ENCODE measurements at places on chromosomes 16 and 17.

GRCh38 chr17:3867106-3867505, 21.1 kb upstream of the NCBP3 start:
- DNase-seq = no peak

- DNase-seq = no peak
Observed at GRCh38 chr17:36856222-36856621, 81.1 kb upstream of the LHX1 start.

GRCh38 chr16:13118091-13118490, 216.7 kb downstream of the SHISA9 start:
- DNase-seq = no peak

DNA sequence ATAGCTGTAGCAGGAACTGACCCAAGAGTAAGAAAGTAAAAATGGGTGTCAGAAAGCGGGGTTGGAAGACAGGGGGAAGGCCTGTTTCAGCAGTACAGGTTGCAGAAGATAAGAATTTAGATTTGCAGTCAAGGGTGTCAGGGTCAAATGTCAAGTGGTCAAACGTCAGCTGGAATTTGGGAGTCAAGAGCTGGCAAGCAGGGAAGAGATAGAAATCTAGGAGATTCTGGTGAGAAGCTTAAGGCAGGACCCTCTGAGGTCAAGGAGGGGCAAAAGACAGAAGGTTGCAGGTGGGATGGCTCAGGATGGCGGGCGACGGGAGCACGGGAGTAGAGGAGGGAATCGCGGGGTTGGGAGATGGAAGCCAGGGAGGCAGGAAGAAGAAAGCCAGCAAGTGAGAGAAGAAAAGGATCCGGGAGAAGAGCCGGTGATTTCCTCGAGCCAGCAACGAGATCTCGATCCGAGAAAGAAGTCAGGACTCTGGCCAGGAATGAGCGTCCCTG, 335 bp downstream of the SLC25A35 start:
- DNase-seq = no peak

DNA sequence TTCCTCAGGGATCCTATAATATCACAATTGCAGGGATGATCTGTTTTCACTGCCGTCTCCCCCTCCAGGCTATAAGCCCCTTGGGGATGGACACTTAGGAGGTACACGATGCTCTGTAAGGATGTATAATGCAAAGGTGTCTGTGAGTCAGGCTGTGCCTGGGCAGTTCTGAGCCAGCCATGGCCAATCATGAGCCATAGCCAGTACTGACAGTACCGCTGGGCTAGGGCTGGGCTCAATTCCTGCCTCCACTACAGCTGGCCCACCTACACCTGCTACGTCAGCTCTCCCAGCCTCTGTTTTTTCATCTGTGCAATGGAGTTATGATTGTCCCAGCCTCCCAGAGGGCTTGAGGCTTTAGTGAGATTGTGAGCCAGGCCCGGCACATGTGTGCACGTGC, 2.8 kb upstream of the WNT9B start:
- DNase-seq = no peak

DNA sequence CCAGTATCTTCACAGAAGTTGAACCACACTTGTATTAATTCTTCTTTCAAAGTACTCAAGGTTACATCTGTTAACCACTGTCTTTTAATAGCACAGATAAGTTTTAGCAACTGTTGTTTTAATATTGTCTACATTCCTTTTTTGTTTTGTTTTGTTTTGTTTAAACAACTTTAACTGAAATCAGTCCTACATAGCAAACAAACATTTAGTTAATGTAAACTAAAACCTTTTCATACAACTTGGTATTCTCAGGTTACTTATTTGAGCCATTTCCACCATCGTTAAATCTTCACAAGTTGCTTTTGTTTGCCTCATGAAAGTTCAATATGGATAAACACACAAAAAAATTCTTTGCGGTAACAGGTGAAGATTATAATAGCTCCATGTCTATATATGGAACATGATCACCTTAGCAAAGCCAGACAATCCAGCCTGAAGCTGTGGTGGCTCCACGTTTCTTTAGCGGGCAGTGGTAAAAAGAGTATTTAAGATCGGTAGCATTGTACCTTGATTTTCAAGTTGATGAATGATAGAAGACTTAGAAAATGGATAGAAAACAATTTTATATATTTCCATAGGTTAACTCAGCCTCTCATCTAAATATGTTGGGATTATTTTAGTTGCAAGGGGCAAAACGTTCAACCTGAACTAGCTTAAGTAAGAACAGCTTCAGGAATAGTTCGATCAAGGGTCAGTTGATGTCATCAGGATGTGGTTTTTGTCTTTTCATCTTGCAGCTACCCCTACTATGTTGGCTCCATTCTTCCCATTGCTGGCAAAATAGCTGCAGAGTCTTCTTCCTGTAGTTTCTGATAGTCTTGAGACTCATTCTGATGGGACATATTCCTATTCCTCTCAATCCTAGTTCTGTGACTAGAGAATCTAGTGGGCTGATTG, 182.8 kb downstream of the FTO start:
- DNase-seq = no peak

All from HCEC 1CT (cell line).